ENCODE measurements at places on chromosomes 5 and 9.

GRCh38 chr5:128455841-128456361 is 82.1 kb downstream of the FBN2 start:
- DNase-seq = no peak

DNA sequence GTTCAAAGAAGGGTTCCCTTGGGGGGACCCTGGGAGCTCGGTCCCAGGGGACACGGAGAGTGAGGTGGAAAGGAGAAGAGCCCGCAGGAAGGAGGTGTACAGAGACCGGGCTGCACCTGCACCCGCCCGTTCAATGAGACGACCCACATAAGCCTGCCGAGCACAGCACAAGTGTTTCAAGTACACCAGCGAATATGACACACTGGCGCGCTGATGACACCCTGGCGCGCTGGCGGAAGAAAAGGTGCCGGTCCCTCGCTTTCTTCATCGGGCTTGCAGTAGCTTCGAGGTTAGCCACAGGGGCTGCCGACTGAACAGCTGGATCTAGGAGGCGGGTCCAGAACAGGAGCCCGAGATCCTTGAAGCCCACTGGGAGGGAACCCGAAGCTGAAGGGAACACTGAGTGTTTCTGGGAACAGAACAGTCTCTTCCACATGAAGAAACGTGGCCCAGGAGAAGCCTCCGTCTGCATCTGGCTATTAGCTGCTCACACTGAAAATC is 1.4 kb downstream of the TBC1D9B start:
- no peak for DNase-seq

GRCh38 chr5:160961761-160962160 is 109.8 kb upstream of the ATP10B start:
- DNase-seq = no peak

DNA sequence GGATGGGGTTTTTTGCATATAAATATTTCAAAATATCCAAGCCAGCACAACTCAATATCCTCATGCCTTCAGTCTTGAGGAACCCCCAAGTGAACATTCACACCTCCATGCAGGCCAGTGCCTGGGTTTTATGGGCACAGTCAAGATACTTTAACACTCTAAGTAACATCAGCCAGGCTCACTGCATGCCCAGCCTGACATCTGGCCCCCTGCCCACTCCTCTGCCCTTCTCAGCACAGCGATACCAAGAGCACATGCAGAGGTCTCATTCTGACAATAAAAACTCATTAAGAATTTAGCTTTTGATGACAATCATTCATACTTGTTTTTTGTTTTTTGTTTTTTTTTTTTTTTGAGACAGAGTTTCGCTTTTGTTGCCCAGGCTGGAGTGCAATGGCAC is 250.0 kb downstream of the CWC27 start:
- no peak for DNase-seq

- DNase-seq = no peak
Observed at GRCh38 chr5:1636981-1637638, 113.3 kb upstream of the LPCAT1 start.

DNA sequence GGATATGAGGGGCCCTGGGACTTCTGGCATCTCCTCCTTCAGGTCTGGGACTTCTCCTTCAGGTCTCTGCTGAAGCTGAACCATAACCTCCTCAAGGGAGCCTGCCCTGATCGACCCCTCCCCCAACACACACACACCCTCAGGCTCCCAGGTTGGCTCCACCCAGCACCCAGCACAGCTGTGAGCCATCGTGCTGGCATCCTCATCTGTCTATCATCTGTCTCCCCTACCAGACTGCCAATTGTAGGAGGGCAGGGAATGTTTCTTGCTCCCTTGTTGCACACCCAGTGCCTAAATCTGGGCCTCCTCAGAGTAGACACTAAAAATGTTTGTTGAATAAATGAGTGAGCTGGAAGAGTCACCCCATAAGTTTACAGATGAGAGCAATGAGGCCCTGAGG is 71.4 kb downstream of the LRSAM1 start:
- DNase-seq = no peak

GRCh38 chr5:81181576-81182316 is 51.4 kb upstream of the CKMT2 start:
- DNase-seq = no peak

- DNase-seq = peak; percentile 57
Observed at GRCh38 chr9:5799314-5799713, 33.6 kb downstream of the ERMP1 start.

GRCh38 chr9:89037346-89037745 is 46.1 kb downstream of the S1PR3 start:
- DNase-seq = no peak

DNA sequence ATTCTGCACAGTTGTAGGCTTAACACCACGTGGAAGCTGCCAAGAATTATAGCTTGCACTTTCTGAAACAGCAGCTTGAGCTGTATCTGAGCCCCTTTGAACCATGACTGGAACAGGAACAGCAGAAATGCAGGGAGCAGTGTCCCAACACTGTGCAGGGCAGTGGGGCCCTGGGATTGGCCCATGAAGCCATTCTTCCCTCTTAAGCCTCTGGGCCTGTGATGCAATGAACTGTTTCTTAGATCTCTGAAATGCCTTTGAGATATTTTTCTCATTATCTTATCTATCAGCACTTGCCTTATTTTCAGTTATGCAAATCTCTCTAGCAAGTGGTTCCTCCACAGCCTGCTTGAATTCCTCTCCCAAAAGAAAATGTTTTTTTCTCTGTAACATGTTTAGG is 87.0 kb upstream of the MTAP start:
- no peak for DNase-seq

DNA sequence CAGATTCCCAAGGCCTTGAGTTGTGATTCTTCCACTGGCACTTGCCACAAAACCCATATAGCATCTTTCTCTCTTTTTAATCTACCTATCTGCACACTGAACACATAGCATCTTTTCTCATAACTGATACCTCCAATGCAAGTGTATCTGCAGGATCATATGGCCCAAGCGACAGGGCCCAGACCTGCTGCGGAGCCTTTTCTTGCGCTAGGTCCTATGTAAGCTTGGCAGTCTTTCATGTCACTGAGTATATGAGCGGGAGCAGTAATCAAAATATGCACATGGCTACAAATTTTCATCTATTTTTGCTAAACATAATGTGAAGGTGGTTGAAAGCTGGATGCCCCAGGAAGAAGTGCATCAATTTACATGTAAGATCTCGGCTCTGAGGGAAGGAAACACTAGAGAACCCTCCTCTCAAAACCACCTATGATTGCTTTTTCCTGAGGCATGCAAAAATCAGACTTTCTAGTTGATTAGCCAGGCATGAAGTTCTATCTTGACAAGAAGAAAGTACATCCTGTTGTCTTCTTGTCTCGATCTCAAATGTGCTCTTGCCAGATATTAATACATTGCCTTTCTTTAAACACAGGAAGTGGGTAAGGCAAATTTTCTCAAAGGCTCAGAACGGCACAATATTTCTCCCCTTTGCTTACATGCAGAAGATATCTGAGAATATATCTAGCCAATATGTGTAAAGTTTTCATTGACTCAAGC is 26.9 kb upstream of the CEMIP2 start:
- DNase-seq = no peak
